ENCODE measurements at places on chromosomes 5 and 9. TPM values are rescaled to one million over a fixed set of nuclear protein-coding genes. Genes with fewer than 3 reads are reported as not detected.

The SLC34A1 gene
- total RNA-seq: not detected

The NELFB gene
- 59.5 TPM for total RNA-seq

The SPATA31A3 gene
- total RNA-seq: not detected

The CENPH gene
- total RNA-seq: 3.2 TPM

The IRX4 gene
- total RNA-seq: not detected

Data from smooth muscle cell of the pulmonary artery (primary cell).